ENCODE measurements at places on chromosomes 6 and 20.

- DNase-seq = no peak
Observed at GRCh38 chr20:9140162-9140760, 71.4 kb downstream of the PLCB4 start.

- no peak for DNase-seq
Observed at GRCh38 chr20:62311832-62312661, 9.2 kb downstream of the ADRM1 start.

GRCh38 chr6:52536424-52536916 is 40.4 kb downstream of the TRAM2 start:
- DNase-seq = no peak

GRCh38 chr6:110687326-110687725 is 127.9 kb downstream of the CDK19 start:
- DNase-seq = no peak

GRCh38 chr6:85644279-85644762 is 1.6 kb upstream of the SYNCRIP start:
- DNase-seq = no peak

All from iPS-NIHi11 (cell line).